ENCODE measurements at places on chromosomes 1 and 21. TPM values are rescaled to one million over a fixed set of nuclear protein-coding genes. Genes with fewer than 3 reads are reported as not detected.
A peak's percentile ranks its signal among the peaks of the same experiment; 100 is the strongest.

DNA sequence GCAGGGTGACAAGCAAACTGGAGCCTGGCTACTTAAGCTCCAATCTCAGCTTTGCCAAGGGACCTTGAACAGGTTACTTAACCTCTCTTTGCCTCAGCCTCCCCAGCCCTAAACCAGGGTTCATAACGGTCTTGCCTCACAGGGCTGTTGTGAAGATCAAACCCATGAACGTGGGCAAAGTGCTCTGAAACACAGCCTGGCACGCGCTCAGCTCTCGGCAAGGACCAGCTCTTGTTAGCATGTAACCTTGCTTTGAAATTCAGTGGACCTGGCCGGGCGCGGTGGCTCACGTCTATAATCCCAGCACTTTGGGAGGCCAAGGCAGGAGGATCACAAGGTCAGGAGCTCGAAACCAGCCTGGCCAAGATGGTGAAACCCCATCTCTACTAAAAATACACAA is 24.8 kb downstream of the RAP1GAP start:
- peaks cover 4% of the 10 kb centered on the region for H3K27me3 ChIP-seq
- H3K4me3 ChIP-seq: no peak overlapping the region

DNA sequence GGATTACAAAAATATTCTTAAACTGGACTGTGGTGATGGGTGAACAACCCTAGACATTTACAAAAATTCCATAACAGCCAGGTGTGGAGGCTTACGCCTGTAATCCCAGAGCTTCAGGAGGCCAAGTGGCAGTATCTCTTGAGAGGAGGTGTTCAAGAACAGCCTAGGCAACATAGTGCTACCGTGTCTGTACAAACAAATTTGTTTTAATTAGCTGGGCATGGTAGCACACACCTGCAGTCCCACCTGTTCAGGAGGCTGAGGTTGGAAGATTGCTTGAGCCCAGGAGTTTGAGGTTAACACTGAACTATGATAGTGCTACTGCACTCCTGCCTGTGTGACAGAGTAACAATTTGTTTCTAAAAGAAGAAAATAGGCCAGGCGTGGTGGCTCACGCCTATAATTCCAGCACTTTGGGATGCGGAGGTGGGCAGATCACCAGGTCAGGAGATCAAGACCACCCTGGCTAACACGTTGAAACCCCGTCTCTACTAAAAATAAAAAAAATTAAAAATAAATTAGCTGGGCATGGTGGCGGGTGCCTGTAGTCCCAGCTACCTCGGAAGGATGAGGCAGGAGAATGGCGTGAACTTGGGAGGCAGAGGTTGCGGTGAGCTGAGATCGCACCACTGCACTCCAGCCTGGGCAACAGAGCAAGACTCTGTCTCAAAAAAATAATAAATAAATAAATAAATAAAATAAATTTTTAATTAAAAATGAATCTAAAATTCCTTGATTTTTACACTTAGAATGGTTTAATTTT is 37.1 kb downstream of the ARID4B start:
- no peaks in the 10 kb centered on the region for H3K27me3 ChIP-seq
- H3K4me3 ChIP-seq: no peak overlapping the region

FGR gene
- not detected for total RNA-seq

- H3K27ac ChIP-seq: peak overlapping the region; percentile 67
- H3K4me1 ChIP-seq: peaks cover 25% of the 10 kb centered on the region
- DNase-seq: no peak
Observed at GRCh38 chr1:11062965-11063401, 3.2 kb upstream of the SRM start.

GRCh38 chr1:211601159-211601558 is 22.2 kb upstream of the SLC30A1 start:
- DNase-seq: no peak
- H3K4me1 ChIP-seq: no peaks in the 10 kb centered on the region
- H3K27me3 ChIP-seq: no peaks in the 10 kb centered on the region
- no peak overlapping the region for H3K4me3 ChIP-seq

NPR1 gene
- total RNA-seq: 0.27 TPM

- H3K4me3 ChIP-seq: no peak overlapping the region
- no peak overlapping the region for H3K27ac ChIP-seq
- H3K4me1 ChIP-seq: no peaks in the 10 kb centered on the region
- H3K36me3 ChIP-seq: no peaks in the 10 kb centered on the region
Observed at GRCh38 chr1:189804352-189804751, 673.3 kb downstream of the BRINP3 start.

GRCh38 chr1:243396424-243396823 is 140.6 kb downstream of the SDCCAG8 start:
- H3K27me3 ChIP-seq: no peaks in the 10 kb centered on the region
- peaks cover 3% of the 10 kb centered on the region for H3K36me3 ChIP-seq
- DNase-seq: no peak

- H3K4me1 ChIP-seq: peaks cover 88% of the 10 kb centered on the region
- peaks cover 38% of the 10 kb centered on the region for H3K36me3 ChIP-seq
- no peak overlapping the region for H3K4me3 ChIP-seq
- no peak for DNase-seq
- H3K27ac ChIP-seq: peak overlapping the region; percentile 55
Observed at GRCh38 chr1:85318217-85318616, 41.8 kb upstream of the BCL10 start.

DNA sequence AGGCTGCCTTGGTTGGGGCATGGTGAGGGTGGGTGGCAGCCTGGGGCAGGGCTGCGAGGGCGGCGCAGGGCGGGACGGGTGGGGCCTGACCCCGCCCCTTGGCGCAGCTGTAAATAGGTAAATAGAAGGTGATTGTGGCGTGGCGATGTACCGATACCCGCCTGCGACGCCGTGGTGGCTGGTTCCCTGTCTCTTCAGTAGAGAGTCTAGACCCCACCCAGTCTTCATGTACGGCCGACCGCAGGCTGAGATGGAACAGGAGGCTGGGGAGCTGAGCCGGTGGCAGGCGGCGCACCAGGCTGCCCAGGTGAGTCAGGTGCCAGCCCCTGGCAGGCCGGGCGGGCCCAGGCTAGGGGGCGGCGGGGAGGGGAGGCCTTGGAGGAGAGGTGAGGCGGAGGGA is at the start of gene KLF17:
Gene KLF17 (plus strand): TSS at position 140 of the 400 bp plus-strand sequence. CDS start 87 bp downstream, at position 227.
- no peak for DNase-seq
- H3K27ac ChIP-seq: no peak within 1 kb of the TSS
- no peaks in the 10 kb centered on the region for H3K36me3 ChIP-seq
- peaks cover 32% of the 10 kb centered on the region for H3K27me3 ChIP-seq
- no peak within 1 kb of the TSS for H3K4me3 ChIP-seq

GRCh38 chr1:53369034-53369750 is 41.3 kb upstream of the LRP8 start:
- no peaks in the 10 kb centered on the region for H3K4me1 ChIP-seq
- H3K4me3 ChIP-seq: no peak overlapping the region
- no peak overlapping the region for H3K27ac ChIP-seq
- H3K27me3 ChIP-seq: peaks cover 3% of the 10 kb centered on the region
- peak; percentile 72 for DNase-seq
- H3K36me3 ChIP-seq: no peaks in the 10 kb centered on the region

ATAD3C gene
- total RNA-seq: 1.4 TPM

SPATA17 gene
- not detected for total RNA-seq

SLC2A5 gene
- total RNA-seq: 0.27 TPM

GRCh38 chr1:45802343-45803298 is 791 bp upstream of the MAST2 start:
- H3K4me1 ChIP-seq: peaks cover 34% of the 10 kb centered on the region
- H3K4me3 ChIP-seq: peak overlapping the region; percentile 84
- H3K27me3 ChIP-seq: no peaks in the 10 kb centered on the region

Measured in chondrocyte (in vitro differentiated cells).